ENCODE measurements at places on chromosomes 6 and 20.

DNA sequence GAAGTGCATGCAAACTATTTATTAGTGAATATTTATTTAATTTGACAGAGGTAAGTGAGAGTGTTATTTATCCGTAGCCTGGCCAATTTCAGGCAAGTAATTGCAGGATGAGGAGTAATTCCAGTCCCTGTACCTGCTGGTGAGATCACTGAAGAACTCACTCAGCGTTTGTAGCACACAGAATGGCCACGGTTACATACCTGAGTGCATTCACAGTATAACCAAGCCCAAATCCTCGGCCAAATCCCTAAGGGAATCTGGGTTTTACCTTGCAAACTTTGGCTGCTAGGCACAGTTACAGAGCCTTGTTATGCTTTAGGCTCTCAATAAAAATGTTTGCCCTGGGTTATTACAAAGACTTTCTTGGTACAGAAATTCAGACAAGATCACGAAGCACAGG, 93.3 kb downstream of the KCNQ5 start:
- no peak for DNase-seq

GRCh38 chr6:127570739-127571389, 6.1 kb upstream of the C6orf58 start:
- DNase-seq = no peak

DNA sequence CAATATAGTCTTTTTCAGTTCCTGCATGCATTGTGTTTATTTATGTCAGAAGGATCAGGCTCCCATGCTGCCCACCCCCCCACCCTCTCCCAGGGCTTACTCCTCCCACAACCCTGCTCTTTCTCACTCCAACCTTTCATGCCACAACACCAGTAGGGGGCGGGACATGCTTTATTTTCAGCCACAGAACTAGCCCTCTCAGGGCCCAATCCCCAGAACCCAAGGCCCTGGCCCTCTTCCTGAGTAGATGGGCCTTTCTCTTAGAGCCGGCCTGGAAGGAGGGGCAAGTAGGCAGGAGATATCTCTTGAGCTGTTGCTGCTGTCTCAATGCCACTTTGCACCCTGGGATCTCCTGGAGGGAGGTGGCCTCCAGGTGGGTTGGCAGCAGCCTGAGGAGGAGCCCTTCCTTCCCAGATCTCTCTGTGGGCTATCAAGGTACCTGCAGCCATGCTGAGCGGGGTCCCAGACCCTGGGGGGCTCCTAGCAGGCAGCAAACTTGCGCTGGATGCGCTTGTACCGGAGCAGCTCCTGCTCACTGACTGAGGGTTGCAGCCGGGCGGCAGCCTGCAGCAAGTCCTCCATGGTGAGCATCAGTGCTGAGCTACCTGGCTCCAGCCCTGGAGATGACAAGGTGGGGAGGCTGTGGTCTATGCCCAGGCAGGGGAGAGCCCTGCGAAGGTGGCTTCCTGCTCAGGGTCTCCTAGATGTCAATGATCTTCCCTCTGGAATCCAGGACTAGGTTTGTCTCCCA, 3.5 kb downstream of the GNMT start:
- peak; percentile 96 for DNase-seq

DNA sequence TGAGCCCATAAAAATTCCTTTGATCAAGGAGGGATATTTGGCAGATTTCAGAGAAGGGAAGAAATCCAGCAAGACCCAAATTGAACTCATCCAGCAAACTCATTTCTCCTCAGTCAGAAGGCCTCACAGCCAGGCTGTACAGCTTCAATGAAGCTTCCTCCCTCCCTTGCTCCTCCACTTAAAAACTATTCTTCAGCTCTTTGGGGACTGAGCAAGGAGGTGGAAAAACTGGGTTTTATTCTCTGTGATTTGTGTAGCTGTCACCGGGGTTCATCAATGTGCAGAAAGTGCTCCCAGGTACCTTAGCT, 158.7 kb upstream of the ZNF184 start:
- DNase-seq = no peak

- DNase-seq = no peak
Measured at GRCh38 chr20:9322661-9323060, 191.7 kb upstream of the LAMP5 start.

DNA sequence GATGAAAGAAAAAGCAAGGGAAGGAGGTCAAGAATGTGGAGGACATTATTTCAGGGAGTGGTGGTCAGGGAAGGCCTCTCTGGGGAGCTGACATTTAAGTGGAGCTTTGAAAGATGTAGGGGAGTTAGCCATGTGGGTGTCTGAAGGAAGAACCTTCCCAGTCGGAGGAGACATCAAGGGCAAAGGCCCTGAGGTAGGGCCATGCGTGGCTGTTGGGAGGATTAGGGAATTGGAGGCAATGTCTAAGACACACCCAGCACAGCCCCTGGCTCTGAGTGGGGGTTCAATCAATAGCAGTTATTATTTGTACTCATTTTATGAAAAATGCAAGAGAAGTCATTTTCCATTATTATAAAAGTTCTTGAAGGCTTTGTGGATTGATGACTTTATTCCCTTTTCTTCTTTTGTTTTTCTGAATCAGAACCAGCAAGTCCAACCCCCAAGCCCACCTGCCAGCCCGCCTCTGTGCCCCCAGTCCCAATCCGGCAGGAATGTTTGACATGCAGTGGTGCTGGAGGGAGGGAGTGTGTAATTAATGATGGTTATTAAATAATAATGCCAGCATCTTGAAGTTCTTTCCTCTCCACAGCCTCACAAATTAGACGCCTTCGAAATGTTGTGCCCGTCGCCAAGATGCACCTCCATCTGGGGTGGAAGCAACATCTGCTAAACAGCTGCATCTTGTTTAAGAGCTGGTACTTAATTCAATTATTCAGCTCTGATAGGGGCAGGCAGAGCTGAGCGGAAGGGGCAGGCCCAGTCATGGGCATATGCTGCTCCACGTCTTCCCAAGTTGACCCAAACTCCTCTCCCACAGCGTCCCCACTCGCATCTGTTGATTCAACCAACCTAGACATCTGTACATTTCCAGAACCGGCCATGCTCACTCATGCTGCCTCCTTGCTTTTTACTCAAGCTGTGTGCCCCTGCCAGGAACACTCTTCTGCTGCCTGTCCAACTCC, 81.3 kb upstream of the SIRPA start:
- peak; percentile 10 for DNase-seq

DNA sequence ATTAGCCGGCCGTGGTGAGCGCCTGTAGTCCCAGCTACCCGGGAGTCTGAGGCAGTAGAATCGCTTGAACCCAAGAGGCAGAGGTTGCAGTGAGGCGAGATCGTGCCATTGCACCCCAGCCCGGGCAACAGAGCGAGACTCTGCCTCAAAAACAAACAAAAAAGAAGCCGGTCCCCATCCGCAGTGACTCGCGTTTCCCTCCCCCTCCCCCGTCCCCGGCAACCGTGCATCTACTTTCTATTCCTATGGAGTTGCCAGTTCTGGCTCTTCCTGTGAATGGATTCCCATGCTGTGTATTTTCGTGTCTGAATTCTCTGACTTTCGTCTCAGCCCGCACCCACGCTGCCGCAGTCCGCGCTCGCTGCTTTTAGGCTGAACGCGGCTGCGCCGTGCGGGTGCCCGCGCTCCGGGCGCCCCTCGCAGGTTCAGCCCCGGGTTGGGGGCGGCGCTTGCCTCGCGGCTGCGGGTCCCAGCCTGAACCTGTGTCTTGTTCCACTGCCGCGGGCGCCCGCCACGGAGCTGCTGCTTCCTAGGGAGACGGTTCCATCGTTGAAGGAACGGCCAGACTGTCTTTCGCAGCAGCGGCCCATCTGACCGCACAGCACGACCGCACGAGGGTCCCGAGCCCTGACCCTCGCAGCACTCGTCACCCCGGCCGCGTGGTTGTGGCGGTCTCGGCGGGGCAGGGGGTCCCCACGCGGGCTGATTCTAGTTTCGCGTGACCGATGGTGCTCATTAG, 1.1 kb upstream of the MRGBP start:
- DNase-seq = peak; percentile 82

GRCh38 chr6:28981833-28982475, 23.2 kb downstream of the ZNF311 start:
- DNase-seq = peak; percentile 88

DNA sequence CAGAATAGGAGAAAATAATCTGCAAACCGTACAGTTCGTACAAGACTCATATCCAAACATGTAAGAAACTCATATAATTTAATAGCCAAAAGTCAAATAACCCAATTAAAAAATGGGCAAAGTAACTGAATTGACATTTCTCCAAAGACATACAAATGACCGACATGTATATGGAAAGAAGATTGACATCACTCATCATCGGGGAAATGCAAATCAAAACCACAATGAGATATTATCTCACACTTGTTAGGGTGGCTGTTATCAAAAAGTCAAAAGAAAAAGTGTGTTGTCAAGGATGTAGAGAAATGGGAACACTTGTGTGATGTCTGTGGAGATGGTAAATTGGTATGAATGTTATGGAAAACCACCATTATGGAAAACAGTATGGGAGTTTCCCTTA, 70.5 kb upstream of the STXBP5 start:
- no peak for DNase-seq

GRCh38 chr6:124659427-124659826, 302.8 kb upstream of the RNF217 start:
- DNase-seq = peak; percentile 48

DNA sequence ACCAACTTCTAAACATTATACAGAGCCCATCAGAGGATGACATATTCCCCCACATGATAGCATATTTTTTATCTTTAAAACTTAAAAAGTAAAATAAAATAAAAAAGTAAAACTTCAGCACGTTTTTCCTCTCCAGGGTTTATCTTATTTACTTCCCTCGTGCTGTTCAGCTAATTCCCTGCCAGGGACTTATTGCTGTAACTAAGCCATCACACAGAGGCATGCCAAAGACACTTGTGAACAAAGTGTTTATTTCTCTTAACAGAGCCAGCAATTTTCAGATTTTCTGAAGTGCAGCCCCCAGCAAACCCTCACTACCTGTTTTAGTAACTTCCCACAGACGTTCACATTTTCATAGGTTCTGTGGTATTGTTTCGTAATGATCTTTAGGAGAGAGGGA, 293.8 kb downstream of the ZNF217 start:
- DNase-seq = no peak

GRCh38 chr6:170124150-170124549, 166.7 kb downstream of the DLL1 start:
- peak; percentile 12 for DNase-seq

DNA sequence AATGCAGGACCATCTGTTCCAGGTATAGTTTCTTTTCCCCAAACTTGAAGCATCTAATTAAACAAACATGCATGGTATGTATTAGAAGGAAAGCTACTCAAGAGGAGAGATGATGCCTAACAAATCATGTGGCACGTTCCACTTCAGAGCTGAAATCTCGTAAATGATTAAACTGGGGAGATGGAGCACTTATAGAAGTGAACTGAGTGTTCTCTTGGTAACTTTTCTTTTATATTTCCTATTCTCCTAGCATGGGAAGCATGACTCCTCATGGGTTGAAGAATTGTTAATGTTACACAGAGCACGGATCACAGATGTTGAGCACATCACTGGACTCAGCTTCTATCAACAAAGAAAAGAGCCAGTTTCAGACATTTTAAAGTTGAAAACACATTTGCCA, 61.1 kb downstream of the CCN2 start:
- DNase-seq = no peak

DNA sequence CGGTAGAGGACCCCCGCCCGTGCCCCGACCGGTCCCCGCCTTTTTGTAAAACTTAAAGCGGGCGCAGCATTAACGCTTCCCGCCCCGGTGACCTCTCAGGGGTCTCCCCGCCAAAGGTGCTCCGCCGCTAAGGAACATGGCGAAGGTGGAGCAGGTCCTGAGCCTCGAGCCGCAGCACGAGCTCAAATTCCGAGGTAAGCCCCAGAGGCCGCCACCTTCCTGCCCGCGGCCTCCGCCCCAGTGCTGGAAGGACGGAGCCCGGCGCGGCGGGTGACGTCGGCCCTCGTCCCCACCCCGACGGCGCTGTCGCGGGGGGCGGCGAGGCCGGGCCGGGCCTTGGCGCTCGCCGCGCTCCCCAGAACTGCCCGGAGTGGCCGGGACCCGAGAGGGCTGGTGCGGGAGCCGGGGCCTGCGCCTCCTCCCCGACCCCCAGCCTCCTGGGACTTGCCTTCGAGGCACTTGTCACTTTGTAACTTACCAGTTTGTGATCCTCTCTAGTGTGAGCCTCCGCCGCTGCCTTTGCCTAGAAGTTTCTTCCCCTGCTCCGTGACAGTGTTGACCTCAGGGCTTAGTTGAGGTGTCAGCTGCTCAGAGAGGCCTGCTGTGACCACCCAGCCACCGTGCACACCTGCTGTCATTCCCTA, 417 bp downstream of the VAPB start:
- DNase-seq = no peak

DNA sequence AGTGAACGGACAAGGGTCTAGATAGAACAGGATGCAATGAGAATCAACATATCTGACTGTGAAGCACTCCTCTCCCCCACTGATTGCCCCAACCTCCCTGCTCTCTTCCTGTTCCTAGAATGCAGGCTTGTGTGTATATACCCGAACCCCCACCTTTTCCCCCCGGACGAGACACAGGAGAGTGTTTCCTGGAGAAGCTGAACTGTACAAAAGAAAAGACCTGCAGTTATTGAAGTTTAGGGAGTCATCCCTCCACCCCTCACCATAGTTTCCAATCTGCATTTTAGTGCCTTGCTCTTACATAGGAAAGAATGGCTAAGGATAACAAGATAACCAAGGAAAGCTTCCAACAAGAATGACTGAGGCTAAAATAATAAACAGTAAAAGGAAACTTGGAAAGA, 55.5 kb upstream of the PDE10A start:
- DNase-seq = no peak

- DNase-seq = no peak
Measured at GRCh38 chr6:409370-409972, 17.9 kb downstream of the IRF4 start.

DNA sequence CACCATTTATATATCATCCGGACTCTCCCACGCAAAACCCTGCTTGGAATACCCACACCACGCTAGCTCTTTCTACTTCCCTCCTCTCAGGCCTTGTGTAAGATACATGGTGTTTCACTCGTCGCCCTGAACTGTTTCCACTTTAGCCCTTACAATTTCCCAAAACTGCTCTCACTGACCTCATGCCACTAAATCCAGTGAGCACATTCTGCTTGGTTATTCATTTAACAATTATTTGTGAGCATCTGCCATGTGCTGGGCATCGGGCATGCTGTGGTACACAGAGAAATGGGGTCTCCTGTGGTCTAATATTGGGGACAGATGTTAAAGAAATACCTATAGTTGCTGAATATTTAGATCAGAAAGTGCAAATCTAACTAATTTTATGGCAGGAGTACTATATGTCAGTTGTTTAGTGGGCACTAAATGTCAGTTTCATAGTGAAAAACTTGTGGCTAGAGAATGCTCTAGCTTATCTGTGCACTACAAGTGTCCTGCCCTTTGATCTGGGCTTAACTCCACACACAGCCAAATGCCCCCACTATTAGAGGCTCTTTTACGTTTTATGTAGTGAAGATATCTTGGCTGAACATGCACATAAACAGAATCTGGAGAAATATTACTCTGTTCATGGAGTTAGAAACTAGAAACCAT, 41.0 kb downstream of the PLEKHG1 start:
- no peak for DNase-seq

- DNase-seq = no peak
Measured at GRCh38 chr6:25427549-25427948, 148.4 kb downstream of the CARMIL1 start.

DNA sequence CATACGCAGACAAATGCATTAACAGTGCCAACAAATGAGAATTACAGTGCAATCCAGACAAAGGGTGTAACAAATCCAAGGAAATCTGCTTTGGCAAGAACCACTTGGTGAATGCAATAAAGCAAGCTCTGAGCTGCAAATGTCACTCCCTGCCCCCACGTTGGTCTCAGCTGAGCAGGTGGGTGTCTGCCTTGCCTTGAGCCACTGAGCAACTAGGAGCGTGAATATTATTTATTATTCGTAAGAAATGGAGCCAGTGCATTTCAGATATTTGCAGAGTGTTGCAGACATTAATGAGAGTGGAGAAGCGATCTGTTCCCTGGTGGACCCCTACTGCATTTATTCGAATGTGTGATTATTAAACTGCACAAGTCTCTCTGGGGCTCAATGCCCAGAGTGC, 36.6 kb upstream of the F13A1 start:
- no peak for DNase-seq
